Common myeloid progenitor, CD34-positive (primary cell): ENCODE measurements at places on chromosomes 1 and 21.

DNA sequence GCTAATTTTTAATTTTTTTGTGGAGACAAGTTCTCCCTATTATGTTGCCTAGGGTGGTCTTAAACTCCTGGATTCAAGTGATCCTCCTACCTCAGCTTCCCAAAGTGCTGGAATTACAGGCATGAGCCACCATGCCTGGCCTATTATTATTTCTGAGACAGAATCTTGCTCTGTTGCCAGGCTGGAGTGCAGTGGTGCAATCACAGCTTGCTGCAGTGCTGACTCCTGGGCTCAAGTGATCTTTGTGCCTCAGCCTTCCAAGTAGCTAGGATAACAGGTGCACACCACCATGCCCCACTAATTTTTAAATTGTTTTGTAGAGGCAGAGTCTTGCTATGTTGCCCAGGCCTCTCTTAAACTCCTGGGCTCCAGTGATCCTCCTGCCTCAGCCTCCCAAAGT is 196.3 kb downstream of the CAMTA1 start:
- DNase-seq = no peak

GRCh38 chr1:219941179-219942118 is 13.1 kb upstream of the SLC30A10 start:
- no peak for DNase-seq

DNA sequence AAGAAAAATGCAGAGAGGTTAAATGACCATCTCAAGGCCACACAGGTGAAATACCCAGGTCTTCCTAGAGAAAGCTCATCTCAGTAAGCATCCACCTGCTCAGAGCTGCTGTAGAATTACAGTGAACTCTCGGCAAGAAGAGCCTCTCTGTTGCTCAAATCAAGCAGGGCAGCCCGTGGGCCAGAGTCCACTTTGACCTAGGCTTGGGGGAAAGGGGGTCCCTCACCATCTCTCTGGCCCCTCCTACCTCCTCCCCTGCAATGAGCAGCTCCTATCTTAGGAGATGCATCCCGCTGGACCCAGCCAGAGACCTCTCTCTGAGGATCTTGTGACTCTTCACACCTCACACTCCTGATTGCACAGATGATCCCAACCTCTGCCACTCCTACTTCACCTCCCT is 364.7 kb downstream of the PTPRU start:
- no peak for DNase-seq

GRCh38 chr1:4597020-4597419 is 57.4 kb upstream of the AJAP1 start:
- no peak for DNase-seq

DNA sequence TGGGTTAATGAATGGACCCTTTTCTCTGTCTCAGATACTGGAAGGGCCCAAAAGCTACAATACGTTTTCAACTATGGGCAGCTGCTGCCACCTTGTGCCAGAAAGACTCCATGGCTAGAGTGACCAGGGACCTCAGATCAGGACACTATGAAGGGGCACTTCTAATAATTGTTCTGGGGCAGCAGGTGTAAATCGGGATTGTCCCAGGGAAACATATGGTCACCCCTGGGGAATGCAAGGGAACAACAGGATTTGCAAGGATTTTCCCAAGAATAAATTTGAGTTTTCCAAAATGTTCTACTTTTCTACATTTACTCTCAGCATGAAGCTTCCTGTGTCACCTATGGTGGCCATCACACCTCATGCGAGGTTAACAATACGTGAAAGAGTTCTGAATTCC is 12.0 kb upstream of the FCAMR start:
- peak; percentile 56 for DNase-seq

GRCh38 chr1:96695954-96696353 is 25.6 kb upstream of the PTBP2 start:
- DNase-seq = no peak

DNA sequence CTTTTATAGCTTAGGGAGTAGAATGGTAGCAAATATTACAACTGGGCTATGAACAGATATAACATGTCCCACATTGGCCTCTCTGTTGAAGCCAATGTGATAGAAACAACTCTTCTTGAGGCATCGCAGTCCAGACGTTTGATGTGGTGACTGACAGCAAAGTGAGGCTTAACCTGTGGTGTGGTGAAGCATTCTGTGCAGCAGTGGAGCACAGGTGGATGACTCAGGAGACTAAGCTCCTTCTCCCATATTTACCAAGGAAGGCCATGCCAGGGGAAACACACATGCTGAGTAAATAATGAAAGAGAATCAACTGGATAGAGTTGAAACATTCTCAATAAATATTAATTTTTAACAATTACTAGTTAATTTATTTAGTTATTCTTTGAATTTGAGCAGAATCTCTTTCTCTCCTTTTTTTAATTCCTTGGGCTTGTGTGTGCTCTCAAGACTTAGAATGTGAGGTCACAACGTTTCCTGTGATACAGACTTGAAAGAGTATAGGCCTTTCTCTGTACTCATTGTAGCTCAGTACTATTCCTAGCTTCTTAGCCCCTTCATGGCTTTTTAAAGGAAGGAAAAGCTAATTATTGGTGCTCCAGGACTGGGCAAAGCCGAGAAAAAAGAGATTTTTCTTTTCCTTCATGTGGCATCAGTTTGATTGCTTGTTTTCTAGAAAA is 17.6 kb downstream of the CRB1 start:
- no peak for DNase-seq

DNA sequence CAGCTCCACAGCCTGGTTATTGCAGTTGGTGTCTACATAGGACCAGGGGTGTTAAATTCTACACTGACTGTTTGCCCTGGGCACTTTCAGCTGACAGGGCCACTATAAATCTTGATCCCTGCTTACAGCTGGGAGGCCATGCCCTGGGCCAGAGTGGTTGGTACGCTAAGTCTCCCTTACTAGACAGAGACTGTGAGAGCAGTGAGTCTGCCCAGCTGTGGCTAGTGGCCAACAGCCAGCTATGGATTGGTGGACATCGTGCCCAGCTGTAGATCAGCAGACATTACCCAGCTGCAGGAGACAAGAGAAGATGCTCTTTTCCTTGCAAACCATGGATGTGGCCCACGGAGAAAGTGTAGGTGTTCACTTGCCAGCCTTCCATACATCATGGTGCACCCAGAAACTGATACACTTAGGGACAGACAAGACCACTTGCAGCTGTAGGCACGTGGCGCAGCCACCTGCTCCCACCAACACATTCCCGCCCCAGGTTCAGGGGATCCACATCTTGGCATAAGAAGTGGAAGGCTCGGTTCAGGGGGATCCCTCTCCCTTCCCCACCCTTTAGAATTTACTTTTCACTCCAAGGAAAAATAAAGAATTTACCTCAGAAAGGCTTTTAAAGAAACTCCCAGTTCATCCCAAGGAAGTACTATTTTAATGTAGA is 16.4 kb upstream of the PAX7 start:
- DNase-seq = no peak

DNA sequence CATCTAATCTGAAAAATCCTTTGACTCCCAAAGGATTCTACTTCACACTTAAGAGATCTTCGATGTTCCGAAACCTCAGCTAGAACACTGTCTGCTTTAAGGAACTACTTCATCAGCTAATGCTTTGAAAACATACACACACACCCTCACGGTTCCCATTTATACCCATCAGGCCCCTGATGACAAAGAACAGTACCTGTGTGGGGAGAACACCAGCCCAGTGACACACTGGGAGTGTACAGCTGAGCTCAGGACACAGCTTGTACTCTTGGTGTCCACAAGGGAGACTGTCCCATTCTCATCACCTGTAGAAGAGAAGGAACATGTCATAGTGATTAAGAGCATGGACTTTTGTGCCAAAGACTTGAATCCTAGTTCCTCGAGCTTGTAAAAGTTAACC is 6.6 kb downstream of the WDR77 start:
- no peak for DNase-seq

- DNase-seq = peak; percentile 64
These were observed 71.5 kb upstream of the DISP3 start for GRCh38 chr1:11407301-11407994.

DNA sequence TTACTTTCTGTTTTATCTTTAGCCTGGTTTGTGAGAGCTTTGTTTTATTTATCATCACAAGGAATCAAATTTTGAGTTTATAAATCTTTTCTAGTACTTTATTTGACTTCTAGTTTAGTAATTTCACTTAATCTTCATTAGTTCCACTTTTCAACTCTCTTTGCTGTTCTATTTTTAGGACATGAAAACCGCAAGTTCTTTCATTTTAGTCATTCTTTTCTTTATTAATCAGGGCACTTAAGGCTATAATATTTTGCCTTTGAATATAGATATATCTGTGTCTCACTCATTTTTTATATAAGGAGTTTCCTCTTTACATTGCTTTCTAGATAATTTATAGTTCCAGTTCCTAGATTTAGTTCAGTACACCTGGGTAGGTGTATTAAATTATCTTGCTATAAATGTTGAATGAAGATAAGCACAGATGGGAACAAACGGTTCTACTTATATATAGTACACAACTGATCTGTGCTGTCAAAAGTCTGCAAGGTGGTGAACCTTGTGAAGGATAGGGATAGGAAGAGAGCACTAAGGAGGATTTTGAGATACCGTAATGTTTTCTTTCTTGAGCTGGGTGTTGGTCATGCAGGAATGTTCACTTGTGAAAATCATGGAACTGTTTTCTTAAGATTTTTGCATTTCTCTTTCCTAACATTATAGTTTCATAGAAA is 402.3 kb downstream of the RYR2 start:
- DNase-seq = no peak

GRCh38 chr1:38243106-38243505 is 196.5 kb upstream of the POU3F1 start:
- no peak for DNase-seq

- peak; percentile 71 for DNase-seq
These were observed 2.9 kb upstream of the ITGB2 start for GRCh38 chr21:44923480-44924084.

- no peak for DNase-seq
These were observed 239.0 kb downstream of the SDCCAG8 start for GRCh38 chr1:243494741-243495431.

DNA sequence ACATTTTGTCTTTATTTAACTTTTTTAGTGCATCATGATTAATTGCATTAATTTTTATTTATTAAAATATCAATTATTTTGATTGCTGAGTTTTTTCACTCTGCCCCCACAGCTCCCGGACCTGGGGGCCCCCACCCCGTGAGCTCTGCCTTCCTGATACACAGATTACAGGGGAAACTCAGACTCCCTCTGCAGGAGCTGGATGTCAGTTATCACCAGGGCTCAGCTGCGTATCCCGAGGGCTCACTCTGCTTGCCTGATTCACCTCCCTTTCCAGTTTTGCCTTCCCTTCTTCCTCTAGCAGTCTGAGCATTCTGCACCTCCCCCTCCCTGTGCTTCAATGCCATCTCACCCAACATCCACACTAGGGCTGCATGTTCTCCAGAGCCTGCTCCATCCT is 98.2 kb downstream of the ATP1A1 start:
- DNase-seq = no peak

DNA sequence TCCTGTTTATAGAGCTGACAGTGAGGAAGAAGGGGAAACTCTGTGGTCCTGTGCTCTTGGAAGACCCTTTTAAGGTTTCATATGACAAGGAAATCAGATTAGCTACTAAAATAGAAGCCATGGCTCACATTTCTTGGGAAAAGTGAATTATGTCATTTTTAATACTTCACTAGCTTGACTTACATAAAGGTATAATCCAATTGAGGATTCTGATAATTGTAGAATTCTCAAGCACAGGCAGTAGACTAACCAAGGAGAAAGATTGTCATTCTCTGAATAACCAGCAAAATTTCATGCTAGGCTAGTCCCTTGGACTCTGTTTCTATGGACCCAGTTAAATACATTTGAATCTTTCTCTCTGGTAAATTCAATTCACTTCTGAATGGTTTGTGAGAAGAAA is 613.0 kb upstream of the BEND5 start:
- DNase-seq = no peak

DNA sequence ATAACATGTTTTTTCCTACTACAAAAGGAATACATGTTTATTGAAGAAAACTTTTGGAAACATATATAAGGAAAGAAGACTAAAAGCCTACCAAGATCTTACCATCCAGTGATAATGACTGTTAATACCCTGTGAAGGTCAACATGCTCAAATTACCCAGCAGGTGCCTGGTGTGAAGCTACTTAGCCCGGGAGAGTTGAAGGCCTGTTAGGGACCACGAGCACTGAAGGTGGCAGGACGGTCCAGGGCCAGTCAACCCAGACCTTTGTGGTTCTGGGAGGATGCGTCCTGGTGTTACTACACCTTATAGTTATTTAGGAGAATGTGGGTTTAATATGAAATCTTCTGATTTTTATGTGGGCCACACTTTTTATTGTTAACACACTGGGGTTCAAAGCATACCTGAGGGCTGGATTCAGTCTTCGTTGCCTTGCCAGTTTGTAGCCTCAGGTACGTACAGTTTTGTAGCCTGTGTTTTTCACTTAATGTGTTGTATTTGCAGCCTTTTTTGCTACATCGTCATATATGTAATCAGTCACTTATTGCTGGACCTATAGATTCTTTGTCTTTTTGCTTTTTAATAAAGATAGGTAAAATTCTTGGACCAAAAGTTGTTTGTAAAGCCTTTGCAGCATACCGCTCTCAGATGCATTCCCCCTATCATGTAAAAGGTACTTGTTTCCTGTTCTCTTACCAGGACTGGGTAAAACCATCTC is 9.8 kb downstream of the ITSN1 start:
- no peak for DNase-seq

DNA sequence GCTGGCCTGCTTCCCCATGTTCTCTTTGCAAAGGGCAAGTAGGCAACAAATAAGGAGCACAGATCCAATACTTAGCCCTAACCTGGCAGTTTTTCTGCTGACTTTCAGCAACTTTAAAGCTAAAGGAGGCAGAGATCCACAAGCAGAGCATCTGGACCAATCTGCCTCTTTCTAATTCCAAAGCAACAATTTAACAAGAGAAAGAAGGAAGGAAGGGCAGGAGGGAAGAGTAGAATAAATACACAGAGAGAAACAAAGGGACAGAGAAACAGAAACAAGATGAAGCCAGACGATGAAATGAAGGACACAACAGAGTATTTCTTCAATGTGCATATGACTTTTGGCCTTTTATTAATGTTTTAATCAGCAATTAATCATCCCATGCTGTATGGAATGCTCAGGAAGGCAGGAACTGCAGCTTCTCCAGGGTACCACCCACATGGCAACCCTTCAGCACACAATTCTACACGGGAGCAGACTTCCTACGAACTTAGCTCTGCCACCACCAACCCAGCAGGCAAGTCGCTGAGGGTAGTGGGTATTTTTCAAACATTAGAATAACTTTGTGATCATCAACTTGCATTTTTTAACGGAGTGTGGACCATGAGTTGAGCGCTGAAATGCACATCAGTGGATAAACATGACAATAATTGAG is 15.3 kb downstream of the CLCC1 start:
- DNase-seq = peak; percentile 15

DNA sequence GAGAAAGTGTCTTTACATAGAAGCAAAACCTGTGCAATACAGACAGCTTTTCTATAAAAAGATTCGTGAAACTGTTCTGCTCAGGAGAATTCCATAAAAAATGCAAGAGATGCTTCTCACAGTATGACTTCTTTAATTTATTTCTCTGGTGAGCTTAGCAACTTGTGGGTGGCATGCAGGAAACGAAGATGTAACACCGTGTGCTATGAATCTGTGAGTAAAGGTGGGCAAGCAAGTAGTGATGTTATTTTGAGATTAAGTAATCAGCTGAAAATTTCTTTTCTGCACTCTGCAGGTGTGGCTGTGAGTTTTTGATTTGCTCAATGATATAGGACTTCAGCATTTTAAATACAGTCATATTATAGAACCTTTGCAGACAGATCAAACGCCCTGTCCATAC is 656.8 kb upstream of the NCAM2 start:
- no peak for DNase-seq

- DNase-seq = no peak
These were observed 96.3 kb upstream of the SLC2A1 start for GRCh38 chr1:43054961-43055360.

- DNase-seq = no peak
These were observed 88.6 kb upstream of the LRRC8D start for GRCh38 chr1:89732206-89732605.

GRCh38 chr1:15740924-15741850 is 1.1 kb upstream of the TMEM82 start:
- DNase-seq = peak; percentile 66
